Activated T-cell treated with anti-CD3 and anti-CD28 coated beads for 48 hours (primary cell): ENCODE measurements at places on chromosomes 1 and 21.

GRCh38 chr1:235128456-235129328 lies at the start of gene TOMM20:
Gene TOMM20, minus strand, starts transcription at chr1:235128837. Its CDS starts 122 bp downstream, at chr1:235128715.
- peak; percentile 96 for DNase-seq

GRCh38 chr1:152774875-152775274 lies at the start of gene LCE1F:
Gene LCE1F, plus strand, starts transcription at chr1:152775140. Its CDS starts 1,232 bp downstream, at chr1:152776372.
- DNase-seq = no peak

- no peak for DNase-seq
Measured at GRCh38 chr1:89945852-89946476, 48.9 kb upstream of the ZNF326 start.

GRCh38 chr21:40613546-40614030 lies 233.4 kb downstream of the DSCAM start:
- DNase-seq = no peak

DNA sequence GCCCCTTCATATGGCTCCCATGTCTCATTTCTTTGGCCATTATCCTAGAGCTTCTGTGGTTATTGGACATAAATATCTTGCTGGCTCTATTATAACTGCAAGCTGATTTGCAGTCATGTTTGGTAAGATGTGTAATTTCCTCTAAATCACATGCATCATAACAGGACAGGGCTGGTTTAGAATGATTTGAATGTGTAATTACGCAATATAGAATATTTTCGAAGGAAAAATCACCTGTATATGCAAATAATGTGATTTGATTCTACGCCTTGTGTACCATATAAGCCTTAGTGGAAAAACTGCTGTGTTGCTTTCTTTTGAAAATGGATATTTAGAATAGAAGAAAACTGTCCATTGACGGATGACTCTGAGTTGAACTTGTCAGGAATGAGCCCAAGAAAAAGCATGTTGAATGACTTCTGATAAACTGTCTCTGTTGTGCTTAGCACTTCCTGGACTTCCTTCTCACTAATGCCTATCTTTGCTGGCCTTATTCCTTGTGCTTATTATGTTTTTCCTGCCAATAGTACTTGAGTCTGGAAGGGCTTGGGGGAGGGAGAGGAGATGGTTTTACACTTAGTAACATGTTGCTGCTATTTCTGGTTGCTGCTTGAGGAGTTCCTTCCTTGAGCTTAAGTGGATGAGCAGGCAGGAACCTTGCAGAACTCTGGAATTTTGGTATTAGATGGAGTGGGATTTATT lies 6.5 kb downstream of the CACHD1 start:
- DNase-seq = no peak

GRCh38 chr1:194950584-194950983 lies 1657.7 kb downstream of the KCNT2 start:
- no peak for DNase-seq

DNA sequence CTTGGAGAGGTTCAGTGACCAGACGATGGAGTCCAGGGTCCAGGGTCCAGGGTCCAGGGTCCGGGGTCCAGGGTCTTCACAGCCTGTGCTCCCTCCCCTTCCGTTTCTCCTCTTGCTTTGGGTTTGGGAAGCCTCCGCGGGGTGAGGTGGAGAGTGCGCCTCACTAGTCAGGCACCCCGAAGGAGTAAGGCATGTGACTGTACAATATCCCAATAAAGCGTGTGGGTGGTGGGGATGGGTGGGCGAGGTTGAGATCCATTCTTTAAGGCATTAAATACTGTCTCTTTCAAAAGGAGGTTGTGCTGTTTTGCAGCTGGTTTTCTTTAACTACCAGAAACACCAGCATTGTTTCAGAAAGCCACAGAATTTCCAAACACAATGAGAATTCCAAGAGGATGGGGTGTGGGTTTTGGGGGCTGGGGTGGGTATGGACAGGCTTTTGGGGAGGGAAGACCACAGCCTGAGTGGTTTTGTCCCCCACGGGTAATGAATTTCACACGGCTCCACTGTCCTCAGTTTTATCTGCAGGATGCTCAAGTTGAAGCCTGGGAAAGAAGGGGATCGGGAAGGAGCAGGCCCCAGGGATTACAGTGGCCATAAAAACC lies 65.7 kb downstream of the KIF26B start:
- no peak for DNase-seq

DNA sequence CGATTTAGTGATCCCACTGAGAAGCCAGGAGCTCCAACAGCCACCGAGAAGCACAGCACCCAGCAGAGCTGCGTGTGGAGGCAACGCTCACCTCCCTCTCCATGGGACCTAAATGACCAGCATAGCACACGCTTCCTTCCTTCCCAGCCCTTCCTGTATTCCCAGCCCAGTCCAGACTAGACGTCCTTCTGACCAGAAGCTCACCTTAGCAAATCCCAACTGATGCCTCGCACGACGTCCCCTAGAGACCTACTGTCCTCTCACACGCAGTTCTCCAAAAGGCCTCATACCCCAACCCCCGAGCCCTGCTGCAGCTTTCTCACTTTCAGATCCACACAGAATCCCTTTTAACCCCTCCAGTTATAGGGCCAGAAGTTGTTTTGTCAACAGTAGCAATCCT lies 132.4 kb downstream of the SLC45A1 start:
- no peak for DNase-seq

GRCh38 chr1:173937062-173937461 lies 19.9 kb upstream of the SERPINC1 start:
- no peak for DNase-seq

DNA sequence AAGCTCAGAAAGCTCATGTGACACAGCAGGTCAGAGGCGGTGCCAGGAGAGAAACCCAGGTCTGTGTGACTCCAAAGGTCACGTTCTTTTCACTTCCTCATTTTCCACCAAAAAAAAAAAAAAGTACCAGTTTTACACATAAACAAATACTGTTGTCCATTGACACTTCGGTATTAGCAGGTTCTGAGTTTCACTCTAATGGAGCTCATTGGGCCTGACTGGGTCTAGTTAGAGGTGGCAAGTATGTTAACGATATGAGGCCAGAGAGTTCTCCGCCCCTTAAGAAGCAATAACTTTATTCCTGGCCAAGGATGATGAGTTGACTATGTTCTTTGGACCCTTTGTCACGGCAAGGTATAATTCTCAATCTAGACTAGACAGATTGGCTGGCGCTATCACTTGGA lies 30.0 kb upstream of the SDE2 start:
- no peak for DNase-seq

DNA sequence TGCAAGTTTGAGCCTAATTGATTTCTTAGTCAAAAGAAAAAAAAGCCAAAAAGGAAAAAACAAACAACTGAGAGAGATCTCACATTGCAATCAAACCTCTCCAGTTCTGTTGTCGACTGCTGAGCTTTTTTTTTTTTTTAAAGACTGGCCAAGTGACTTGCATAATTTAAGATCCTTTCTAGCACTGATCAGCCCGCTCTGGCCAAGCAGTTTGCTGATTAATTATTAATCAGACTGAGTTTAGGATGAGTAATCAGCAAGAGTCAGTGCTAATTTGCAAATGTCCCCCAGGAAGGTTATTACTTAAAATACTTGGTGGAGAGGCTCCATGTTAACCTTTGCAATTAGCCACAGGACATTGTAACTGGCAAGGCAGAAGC lies 39.3 kb downstream of the HMGB4 start:
- DNase-seq = no peak

DNA sequence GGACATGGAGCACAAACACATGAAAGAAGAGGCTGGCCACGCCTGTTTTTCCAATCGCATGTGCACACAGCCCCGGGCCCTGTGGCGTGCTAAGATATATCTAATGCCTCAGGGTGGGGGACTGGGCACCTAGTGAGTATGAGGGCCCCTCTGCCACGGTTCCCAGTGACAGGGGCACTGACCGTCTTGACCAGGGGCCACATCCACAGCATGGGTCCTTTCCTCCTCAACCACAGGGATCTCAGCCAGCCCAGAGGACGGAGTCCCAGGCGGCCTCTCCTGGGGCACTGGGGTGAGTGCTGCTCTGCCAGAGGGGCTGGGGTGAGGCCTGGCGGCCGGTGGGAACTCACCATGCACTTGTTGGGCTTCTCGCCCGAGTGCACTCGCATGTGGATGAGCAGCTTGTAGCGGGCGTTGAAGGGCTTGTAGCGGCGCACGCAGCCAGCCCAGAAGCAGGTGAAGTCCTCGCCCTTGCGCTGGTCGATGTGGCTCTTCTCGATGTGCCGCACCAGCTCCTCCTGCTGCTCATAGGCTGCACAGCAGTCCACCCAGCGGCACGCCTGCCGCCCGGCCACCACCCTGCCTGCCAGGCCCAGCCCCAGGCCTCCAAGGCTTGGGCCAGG lies 134.7 kb downstream of the DMRTB1 start:
- DNase-seq = no peak

GRCh38 chr1:205500240-205501233 lies 3.9 kb upstream of the CDK18 start:
- DNase-seq = no peak

- no peak for DNase-seq
Measured at GRCh38 chr1:231971397-231972110, 345.0 kb downstream of the DISC1 start.
